ENCODE measurements at places on chromosomes 2 and 18. TPM values are rescaled to one million over a fixed set of nuclear protein-coding genes. Genes with fewer than 3 reads are reported as not detected.
A peak's percentile ranks its signal among the peaks of the same experiment; 100 is the strongest.

The CD8A gene
- total RNA-seq: 2.1 TPM

The RAMP1 gene
- 27.1 TPM for total RNA-seq

The TYMS gene
- total RNA-seq: 4.4 TPM

The PKDCC gene
- total RNA-seq: 576 TPM

The ALLC gene
- 0.20 TPM for total RNA-seq

The YIPF4 gene
- 42.1 TPM for total RNA-seq

The SIGLEC15 gene
- total RNA-seq: 0.30 TPM

The ZNF892 gene
- total RNA-seq: 7.3 TPM

The PRADC1 gene
- total RNA-seq: 19.7 TPM

The ITSN2 gene
- total RNA-seq: 41.5 TPM

The MAP3K19 gene
- 23.2 TPM for total RNA-seq

The SCN7A gene
- 69.0 TPM for total RNA-seq

The C2orf72 gene
- total RNA-seq: not detected

The CDKL4 gene
- total RNA-seq: 1.9 TPM

- no peak for DNase-seq
- H3K27ac ChIP-seq: no peak overlapping the region
Measured at GRCh38 chr2:222545823-222546795, 109.8 kb downstream of the FARSB start.

DNA sequence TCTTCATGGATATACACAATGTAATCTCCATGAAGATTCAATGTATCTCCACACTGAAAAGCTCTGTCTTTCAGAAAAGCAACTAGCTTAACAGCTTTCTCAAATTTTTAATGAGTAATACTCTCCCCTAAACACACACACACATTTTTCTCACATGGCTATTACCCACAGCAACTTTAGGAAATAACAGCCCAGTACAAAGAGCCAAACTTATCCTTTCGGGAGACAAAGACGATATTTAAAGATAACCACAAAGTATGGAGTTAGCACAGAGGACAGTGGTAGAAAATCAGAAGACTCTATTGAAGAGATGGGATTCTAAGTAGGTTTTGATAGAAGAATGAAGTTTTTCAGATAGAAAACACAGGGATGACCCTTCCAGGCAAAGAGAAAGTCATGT is 394.9 kb upstream of the TRIB2 start:
- no peaks in the 10 kb centered on the region for H3K27me3 ChIP-seq
- peak overlapping the region; percentile 55 for H3K27ac ChIP-seq
- H3K36me3 ChIP-seq: no peaks in the 10 kb centered on the region
- H3K4me1 ChIP-seq: peaks cover 12% of the 10 kb centered on the region

DNA sequence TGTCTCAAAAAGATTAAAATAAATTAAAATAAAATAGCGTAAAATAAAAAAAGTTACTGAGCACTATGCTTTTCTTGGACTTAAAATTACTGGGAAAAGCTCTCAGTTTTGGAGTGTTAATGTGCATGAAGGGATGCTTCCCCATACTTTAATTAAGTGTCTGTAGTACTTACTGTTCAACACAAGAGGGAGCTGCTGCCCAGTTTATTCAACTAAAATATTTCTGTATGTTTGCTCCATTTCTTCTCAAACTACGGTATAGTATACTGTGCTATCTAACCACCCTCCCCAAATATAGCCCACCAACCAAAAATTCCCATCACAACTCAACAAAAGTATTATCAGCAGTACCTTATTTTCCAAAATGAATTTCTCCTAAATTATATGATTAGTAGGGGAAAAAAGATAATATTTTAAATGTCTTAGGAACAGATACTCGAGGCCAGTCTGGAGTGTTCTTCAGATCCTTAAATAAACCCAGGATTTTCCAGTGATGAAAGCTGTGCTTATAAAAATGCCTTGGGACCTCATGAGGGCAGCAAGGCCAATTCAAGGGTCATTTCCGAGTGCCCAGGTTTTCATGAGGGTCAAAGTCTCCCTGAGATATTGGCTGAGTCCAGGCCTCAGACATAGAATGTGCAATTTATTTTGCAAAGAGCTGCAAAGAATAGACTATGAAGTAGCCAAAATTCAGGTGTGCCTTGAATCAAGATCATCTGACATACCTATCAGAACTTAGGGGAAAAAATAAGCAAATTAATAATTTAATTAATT is 64.1 kb downstream of the CHRNA1 start:
- H3K4me3 ChIP-seq: no peak overlapping the region
- H3K27ac ChIP-seq: no peak overlapping the region
- no peaks in the 10 kb centered on the region for H3K27me3 ChIP-seq

GRCh38 chr2:172087780-172088244 is 2.5 kb downstream of the DLX1 start:
- DNase-seq: no peak
- H3K27ac ChIP-seq: no peak overlapping the region
- H3K36me3 ChIP-seq: no peaks in the 10 kb centered on the region
- H3K27me3 ChIP-seq: peaks cover 53% of the 10 kb centered on the region
- H3K4me3 ChIP-seq: no peak overlapping the region
- H3K4me1 ChIP-seq: peaks cover 6% of the 10 kb centered on the region

DNA sequence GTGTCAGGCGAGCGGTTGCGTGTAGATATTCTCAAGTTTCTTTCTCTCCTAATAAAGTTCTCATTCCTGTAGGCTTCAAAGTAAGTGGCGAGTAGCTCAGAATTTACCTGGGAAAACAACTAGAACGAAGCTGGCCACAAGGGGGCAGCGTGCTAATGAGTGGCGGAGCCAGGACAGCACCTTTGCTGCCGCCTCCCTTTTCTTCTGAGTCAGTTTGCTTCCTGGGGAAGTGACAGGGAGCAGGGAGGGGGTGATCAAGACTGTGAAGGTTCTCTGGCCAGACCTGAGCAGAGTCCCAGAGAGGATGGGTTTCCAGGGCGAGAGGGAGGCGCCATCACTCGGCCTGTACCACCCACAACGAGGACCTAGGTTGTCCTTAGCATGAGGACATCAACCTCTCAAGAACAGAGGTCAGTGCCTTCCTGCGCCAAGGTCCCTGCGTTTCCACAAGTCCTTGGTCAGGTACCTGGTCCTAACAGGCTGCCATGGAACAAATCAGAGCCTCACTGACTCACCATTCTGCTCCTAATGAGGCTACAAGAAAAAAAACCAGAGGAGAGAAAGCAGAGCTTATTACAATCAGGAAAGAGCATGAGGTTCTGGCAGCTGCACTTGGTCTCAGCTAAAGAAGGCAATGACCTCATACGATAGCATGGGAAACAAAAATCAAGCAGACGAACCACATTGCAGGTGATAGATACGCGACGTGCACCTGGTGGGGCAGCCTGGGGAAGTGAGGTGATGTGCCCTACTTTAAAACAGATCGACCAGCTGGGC is 98.7 kb downstream of the PLB1 start:
- no peaks in the 10 kb centered on the region for H3K36me3 ChIP-seq
- peak; percentile 92 for DNase-seq
- H3K4me1 ChIP-seq: peaks cover 7% of the 10 kb centered on the region
- peak overlapping the region; percentile 82 for H3K27ac ChIP-seq
- no peak overlapping the region for H3K4me3 ChIP-seq

GRCh38 chr2:25347846-25348245 is 6.1 kb upstream of the DNMT3A start:
- no peak overlapping the region for H3K27ac ChIP-seq
- H3K36me3 ChIP-seq: no peaks in the 10 kb centered on the region
- no peak for DNase-seq
- no peak overlapping the region for H3K4me3 ChIP-seq
- no peaks in the 10 kb centered on the region for H3K4me1 ChIP-seq

GRCh38 chr2:34723683-34724082 is 1124.6 kb upstream of the FAM98A start:
- no peaks in the 10 kb centered on the region for H3K27me3 ChIP-seq
- H3K36me3 ChIP-seq: no peaks in the 10 kb centered on the region
- H3K4me1 ChIP-seq: no peaks in the 10 kb centered on the region
- no peak overlapping the region for H3K27ac ChIP-seq
- no peak overlapping the region for H3K4me3 ChIP-seq
- no peak for DNase-seq

GRCh38 chr18:11654736-11655605 is 34.1 kb upstream of the GNAL start:
- H3K4me1 ChIP-seq: no peaks in the 10 kb centered on the region
- no peak overlapping the region for H3K4me3 ChIP-seq
- no peaks in the 10 kb centered on the region for H3K36me3 ChIP-seq

- no peak for DNase-seq
- H3K4me3 ChIP-seq: no peak overlapping the region
- H3K27ac ChIP-seq: no peak overlapping the region
- H3K4me1 ChIP-seq: no peaks in the 10 kb centered on the region
- H3K36me3 ChIP-seq: no peaks in the 10 kb centered on the region
- H3K27me3 ChIP-seq: no peaks in the 10 kb centered on the region
Measured at GRCh38 chr2:149125031-149125725, 86.7 kb downstream of the LYPD6B start.

DNA sequence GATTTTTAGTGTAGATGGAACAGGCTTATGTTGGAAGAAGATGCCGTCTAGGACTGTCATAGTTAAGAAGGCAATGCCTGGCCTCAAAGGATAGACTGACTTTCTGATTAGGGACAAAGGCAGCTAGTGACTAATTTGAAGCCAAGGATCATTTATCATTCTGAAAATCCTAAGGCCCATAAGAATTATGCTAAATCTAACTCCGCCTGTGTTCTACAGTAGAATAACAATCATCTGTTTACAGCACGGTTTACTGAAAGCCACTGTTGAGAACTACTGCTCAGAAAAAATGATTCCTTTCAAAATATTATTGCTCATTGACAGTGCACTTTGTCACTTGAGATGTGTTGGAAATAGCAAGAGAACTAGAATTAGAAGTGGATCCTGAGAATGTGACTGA is 44.5 kb downstream of the BABAM2 start:
- H3K27me3 ChIP-seq: no peaks in the 10 kb centered on the region
- H3K4me3 ChIP-seq: no peak overlapping the region
- H3K36me3 ChIP-seq: no peaks in the 10 kb centered on the region
- DNase-seq: no peak
- no peak overlapping the region for H3K27ac ChIP-seq
- no peaks in the 10 kb centered on the region for H3K4me1 ChIP-seq

DNA sequence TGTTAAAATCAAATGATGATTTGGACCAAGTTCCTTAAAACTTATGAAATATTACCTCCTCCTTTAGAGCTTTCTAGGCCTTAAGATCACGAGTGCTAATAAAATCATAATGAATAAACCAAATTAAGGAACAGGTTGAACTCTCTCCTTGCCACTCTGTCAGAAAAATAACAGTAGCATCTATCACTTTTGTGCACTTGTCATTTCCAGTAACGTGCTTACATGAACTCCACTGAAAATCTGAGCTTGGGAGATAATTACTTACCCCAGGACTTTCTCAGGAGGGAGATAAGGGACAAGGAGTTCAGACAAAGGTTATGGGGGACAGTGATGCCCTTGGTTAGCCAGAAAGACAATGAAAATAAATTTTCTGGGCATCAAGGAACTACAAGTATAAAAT is 36.0 kb downstream of the EPB41L3 start:
- no peaks in the 10 kb centered on the region for H3K4me1 ChIP-seq
- H3K27ac ChIP-seq: no peak overlapping the region
- no peaks in the 10 kb centered on the region for H3K36me3 ChIP-seq
- DNase-seq: no peak
- no peak overlapping the region for H3K4me3 ChIP-seq
- H3K27me3 ChIP-seq: no peaks in the 10 kb centered on the region

- no peaks in the 10 kb centered on the region for H3K27me3 ChIP-seq
- H3K36me3 ChIP-seq: no peaks in the 10 kb centered on the region
- no peak for DNase-seq
- H3K27ac ChIP-seq: no peak overlapping the region
Measured at GRCh38 chr2:161046876-161047275, 113.4 kb upstream of the TANK start.

DNA sequence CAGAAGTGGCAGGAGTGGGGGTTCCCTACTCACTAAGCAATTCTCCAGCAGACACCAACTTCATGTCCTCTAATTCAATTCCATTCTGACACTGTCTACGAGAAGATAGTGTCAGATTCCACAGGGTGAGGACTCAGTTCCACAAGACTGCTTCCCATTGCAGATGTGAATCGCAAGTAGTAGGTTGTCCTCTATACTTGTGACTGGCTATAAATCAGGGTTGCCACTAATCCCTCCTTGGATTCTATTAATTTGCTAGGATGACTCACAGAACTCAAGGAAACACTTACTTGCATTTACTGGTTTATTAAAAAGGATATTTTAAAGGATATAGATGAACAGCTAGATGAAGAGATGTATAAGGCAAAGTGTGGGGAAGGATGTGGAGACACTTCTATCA is 184.1 kb upstream of the ACVR2A start:
- no peaks in the 10 kb centered on the region for H3K4me1 ChIP-seq
- no peaks in the 10 kb centered on the region for H3K36me3 ChIP-seq
- H3K4me3 ChIP-seq: no peak overlapping the region
- H3K27ac ChIP-seq: no peak overlapping the region
- DNase-seq: no peak
- H3K27me3 ChIP-seq: no peaks in the 10 kb centered on the region

DNA sequence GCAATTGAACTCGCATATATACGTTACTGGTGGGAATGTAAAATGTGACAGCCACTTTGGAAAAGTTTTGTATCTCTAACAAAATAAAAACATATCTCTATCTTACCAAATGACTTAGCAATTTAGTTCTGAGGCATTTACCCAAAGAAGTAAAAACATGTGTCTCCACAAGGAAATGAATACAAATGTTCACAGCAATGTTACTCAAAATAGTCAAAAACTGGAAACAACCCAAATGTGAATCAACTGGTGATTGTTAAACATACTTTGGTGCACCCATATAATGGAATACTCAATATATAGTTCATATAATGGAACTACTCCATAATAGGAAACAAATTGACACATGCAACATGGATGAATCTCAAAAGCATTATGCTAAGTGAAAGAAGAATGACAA is 70.4 kb upstream of the DNER start:
- DNase-seq: no peak
- no peaks in the 10 kb centered on the region for H3K4me1 ChIP-seq
- no peaks in the 10 kb centered on the region for H3K36me3 ChIP-seq
- H3K4me3 ChIP-seq: no peak overlapping the region

DNA sequence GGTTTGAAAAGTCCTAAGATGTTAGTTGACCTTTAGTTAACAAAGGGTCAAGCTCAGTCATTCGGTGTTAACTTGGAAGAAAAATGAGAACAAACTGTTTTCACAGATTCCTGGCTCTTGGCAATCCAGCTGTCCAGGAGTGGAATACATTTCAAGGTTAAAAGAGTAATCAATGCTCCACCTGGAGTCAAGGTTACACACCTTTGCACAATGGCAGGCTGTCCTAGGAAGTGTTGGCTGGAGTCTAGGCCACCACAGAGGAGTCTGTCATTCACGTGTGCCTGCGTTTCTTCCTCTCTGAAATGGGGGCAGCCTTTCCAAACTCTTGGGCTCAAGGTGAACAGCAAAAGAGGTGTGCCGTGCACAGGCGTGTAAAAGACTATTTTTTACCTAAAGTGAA is 6.3 kb upstream of the ID2 start:
- H3K4me3 ChIP-seq: no peak overlapping the region
- no peak overlapping the region for H3K27ac ChIP-seq
- H3K27me3 ChIP-seq: no peaks in the 10 kb centered on the region
- DNase-seq: no peak
- H3K36me3 ChIP-seq: no peaks in the 10 kb centered on the region

Measured in ovary (tissue), 10 donors.